Aorta (tissue), 5 donors: ENCODE measurements at places on chromosomes 5 and 9. TPM values are rescaled to one million over a fixed set of nuclear protein-coding genes. Genes with fewer than 3 reads are reported as not detected.

DNA sequence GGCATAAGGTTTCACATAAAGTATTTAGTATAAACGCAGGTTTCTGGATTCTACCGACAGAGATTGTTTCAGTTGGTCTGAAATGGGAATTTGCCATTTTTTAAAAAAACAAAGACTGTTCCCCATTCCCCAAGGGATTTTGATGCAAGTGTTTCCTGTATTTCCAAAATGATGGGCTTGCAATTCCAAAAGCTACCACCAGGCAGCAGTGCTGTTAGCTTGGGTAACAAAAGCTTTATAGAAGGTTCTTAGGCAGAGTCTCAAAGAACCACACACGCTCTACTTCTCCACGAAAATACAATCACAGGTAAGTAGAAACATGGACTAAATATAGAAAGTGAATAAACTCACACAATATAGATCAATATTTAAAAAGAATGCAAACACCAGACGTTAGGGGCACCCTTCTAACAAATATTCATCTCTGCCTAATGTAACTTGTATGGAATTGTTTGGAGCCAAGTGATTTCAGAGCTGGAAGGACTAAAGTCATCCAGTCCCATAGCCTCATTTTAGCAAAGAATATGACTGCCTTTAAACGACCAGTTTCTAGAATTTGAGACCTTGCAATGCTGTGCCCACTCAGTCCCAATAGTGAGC, 154.3 kb downstream of the SPOCK1 start:
- no peak for DNase-seq
- no peak overlapping the region for H3K27ac ChIP-seq
- H3K27me3 ChIP-seq: no peaks in the 10 kb centered on the region
- no peaks in the 10 kb centered on the region for H3K4me1 ChIP-seq

DNA sequence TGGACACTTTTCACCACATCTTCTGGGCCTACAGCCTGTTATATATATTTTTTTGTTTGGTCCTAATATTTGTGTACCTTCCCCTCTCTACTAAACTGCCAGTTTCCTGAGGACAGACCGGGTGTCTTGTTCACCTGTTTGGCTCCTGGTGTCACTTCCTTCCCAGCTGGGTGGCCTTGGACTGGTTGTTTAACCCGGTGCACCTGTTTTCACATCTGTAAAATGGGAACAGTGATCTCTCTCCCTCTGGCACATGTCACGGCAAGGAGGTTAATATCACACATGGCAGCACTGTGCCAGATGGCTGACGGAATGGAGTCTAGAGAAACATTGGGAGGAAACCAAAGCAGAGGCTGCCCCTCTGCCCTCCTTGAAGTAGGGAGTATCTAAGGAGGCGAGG, 79.7 kb downstream of the DAB2IP start:
- no peak for DNase-seq
- H3K36me3 ChIP-seq: no peaks in the 10 kb centered on the region
- H3K27me3 ChIP-seq: no peaks in the 10 kb centered on the region
- no peaks in the 10 kb centered on the region for H3K4me1 ChIP-seq
- H3K4me3 ChIP-seq: no peak overlapping the region

Gene CDH9
- not detected for total RNA-seq

Gene RAD1
- total RNA-seq: 19.3 TPM

Gene PRLR
- 1.1 TPM for total RNA-seq
